ENCODE measurements at places on chromosomes 3 and 15. TPM values are rescaled to one million over a fixed set of nuclear protein-coding genes. Genes with fewer than 3 reads are reported as not detected.

The ANKUB1 gene
- not detected for total RNA-seq

The RASL12 gene
- 10.1 TPM for total RNA-seq

The C3orf18 gene
- 12.3 TPM for total RNA-seq

The PLA2G4E gene
- not detected for total RNA-seq

The RBMS3 gene
- total RNA-seq, result 6.5 TPM

The CLRN1 gene
- not detected for total RNA-seq

The ACKR2 gene
- 1.1 TPM for total RNA-seq

The AADACL2 gene
- not detected for total RNA-seq

The CCDC39 gene
- 0.32 TPM for total RNA-seq

The ALDH1L1 gene
- total RNA-seq, result 1.5 TPM

The RBP2 gene
- total RNA-seq, result not detected

The MASP1 gene
- total RNA-seq, result 0.09 TPM

The CLDND1 gene
- total RNA-seq, result 106 TPM

The TICRR gene
- total RNA-seq, result 21.3 TPM
